ENCODE measurements at places on chromosomes 6 and 20. TPM values are rescaled to one million over a fixed set of nuclear protein-coding genes. Genes with fewer than 3 reads are reported as not detected.

JAG1 gene
- 51.5 TPM for total RNA-seq

GINS1 gene
- total RNA-seq = 6.5 TPM

DEFB126 gene
- total RNA-seq = not detected

CRISP3 gene
- not detected for total RNA-seq

ZNF311 gene
- 0.56 TPM for total RNA-seq

MUC22 gene
- total RNA-seq = 0.03 TPM

PRPH2 gene
- total RNA-seq = not detected

BANF2 gene
- not detected for total RNA-seq

TRAPPC3L gene
- not detected for total RNA-seq

CYP39A1 gene
- 7.5 TPM for total RNA-seq

STX16 gene
- 28.5 TPM for total RNA-seq

CCDC170 gene
- 1.2 TPM for total RNA-seq

RAET1L gene
- total RNA-seq = not detected

SEC23B gene
- total RNA-seq = 47.7 TPM

ULBP3 gene
- 6.6 TPM for total RNA-seq

SLC22A1 gene
- 6.7 TPM for total RNA-seq

EDEM2 gene
- total RNA-seq = 27.4 TPM

MAP7 gene
- 24.1 TPM for total RNA-seq

CPNE5 gene
- total RNA-seq = 0.30 TPM

TFAP2D gene
- total RNA-seq = not detected

FAM162B gene
- total RNA-seq = 8.0 TPM

QKI gene
- 81.8 TPM for total RNA-seq

TCF21 gene
- total RNA-seq = 9.0 TPM

DEFB119 gene
- not detected for total RNA-seq

NKAIN4 gene
- 23.0 TPM for total RNA-seq

TGM3 gene
- total RNA-seq = not detected

CFB gene
- total RNA-seq = 190 TPM

CCN5 gene
- 0.53 TPM for total RNA-seq

BTNL2 gene
- not detected for total RNA-seq

CABLES2 gene
- 12.0 TPM for total RNA-seq

MAP3K5 gene
- 3.9 TPM for total RNA-seq

HDGFL1 gene
- not detected for total RNA-seq

CDC25B gene
- total RNA-seq = 15.1 TPM

MATN4 gene
- not detected for total RNA-seq

FOXA2 gene
- 7.9 TPM for total RNA-seq

SNRPB gene
- 187 TPM for total RNA-seq

MYH7B gene
- total RNA-seq = not detected

IL17A gene
- not detected for total RNA-seq

LIN28B gene
- total RNA-seq = 8.6 TPM

PRR18 gene
- 0.77 TPM for total RNA-seq

TRIM15 gene
- 2.6 TPM for total RNA-seq

VWA7 gene
- 1.5 TPM for total RNA-seq

ADIG gene
- not detected for total RNA-seq

GPLD1 gene
- total RNA-seq = 5.0 TPM

WFDC5 gene
- total RNA-seq = not detected

GSTA5 gene
- not detected for total RNA-seq

GSTA2 gene
- 441 TPM for total RNA-seq

SRMS gene
- not detected for total RNA-seq

KCTD20 gene
- total RNA-seq = 56.3 TPM

ZNF318 gene
- 14.4 TPM for total RNA-seq

NKX2-4 gene
- total RNA-seq = not detected

HDDC2 gene
- total RNA-seq = 79.8 TPM

VIP gene
- total RNA-seq = not detected

HLA-DRB1 gene
- total RNA-seq = 60.6 TPM

FHL5 gene
- 0.12 TPM for total RNA-seq

ECT2L gene
- 0.16 TPM for total RNA-seq

PAX1 gene
- 0.44 TPM for total RNA-seq

GRM1 gene
- 0.08 TPM for total RNA-seq

ZNF451 gene
- 63.4 TPM for total RNA-seq
